NB4 (cell line): ENCODE measurements at places on chromosomes 3 and 15.

GRCh38 chr3:161745741-161746140 is 249.1 kb downstream of the OTOL1 start:
- DNase-seq, result no peak

DNA sequence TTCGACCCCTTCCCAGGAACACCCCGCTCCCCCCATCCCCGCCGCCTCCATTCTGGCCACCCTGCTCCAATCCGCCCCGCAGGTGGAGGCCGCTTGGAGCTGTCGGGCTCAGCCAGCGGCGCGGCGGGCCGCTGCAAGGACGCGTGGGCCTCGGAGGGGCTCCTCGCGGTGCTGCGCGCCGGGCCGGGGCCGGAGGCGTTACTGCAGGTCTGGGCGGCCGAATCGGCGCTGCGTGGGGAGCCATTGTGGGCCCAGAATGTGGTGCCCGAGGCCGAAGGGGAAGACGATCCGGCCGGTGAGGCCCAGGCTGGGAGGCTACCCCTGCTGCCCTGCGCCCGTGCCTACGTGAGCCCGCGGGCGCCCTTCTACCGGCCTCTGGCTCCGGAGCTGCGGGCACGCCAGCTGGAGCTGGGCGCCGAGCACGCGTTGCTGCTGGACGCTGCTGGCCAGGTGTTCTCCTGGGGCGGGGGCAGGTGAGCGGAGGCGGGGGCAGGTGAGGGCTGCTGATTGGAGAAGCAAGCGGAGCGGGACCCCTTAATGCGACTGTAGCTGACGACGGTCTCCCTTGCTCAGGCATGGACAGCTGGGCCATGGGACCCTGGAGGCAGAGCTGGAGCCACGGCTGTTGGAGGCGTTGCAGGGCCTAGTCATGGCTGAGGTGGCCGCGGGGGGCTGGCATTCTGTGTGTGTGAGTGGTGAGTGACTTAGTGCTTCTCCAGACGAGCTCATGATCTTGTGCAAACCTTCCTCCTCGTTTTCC is 2.5 kb downstream of the RCCD1 start:
- DNase-seq, result no peak

GRCh38 chr3:156030723-156031122 is 89.7 kb upstream of the KCNAB1 start:
- DNase-seq, result no peak

- no peak for DNase-seq
Observed at GRCh38 chr3:167787440-167787839, 51.9 kb downstream of the SERPINI1 start.

DNA sequence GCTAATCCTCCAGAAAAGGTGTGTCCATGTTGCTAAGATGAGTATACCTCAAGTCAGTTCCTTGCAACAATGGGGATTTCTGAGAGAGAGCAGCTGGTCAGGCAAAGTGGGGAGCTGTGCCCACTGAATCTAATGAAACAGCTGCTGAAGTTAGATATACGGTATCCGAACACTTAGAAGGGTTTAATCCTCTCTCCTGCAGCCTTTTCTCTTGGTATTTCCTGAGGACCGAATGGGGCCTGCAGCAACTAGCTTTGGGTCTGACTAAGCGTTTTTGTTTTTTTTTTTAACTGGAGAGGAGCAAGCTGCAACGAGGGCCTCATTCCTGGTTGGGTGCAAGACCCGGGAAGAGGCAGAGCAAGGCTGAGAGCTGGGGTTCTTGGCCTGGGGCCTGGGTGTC is 37.6 kb upstream of the BNC1 start:
- DNase-seq, result no peak

- DNase-seq, result no peak
Observed at GRCh38 chr3:107956991-107957900, 133.6 kb downstream of the CD47 start.

- no peak for DNase-seq
Observed at GRCh38 chr3:107218864-107219269, 158.4 kb upstream of the CCDC54 start.

DNA sequence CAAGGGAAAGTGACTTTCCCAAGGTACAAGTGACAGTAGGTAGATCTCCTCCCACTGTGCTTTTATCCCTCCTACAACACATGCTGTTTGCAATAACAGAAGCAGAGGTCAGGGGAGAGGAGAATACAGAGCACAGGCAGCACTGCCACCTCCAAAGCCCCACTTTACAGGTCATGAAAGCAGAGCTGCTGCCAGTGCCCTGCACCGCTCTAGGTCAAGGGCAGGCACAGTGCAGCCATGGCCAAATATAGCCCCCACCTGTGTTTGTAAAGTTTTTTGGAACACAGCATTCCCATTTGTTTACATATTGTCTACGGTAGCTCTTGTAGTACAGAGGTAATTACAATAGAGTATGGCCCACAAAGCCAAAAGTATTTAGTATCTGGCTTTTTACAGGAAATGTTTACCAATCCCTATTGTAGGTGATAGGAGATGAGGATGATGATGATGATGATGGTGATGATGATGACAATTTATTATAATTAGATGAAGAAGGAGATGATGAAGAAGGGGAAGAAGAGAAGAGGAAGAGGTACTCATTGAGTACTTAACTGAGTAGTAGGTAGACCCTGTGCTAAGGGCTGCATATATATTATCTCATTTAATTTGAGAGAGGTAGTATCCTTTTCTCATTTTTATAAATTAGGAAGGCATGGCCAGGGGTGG is 20.4 kb downstream of the HDC start:
- no peak for DNase-seq

GRCh38 chr3:125107861-125108567 is 52.2 kb upstream of the HEG1 start:
- DNase-seq, result no peak

- no peak for DNase-seq
Observed at GRCh38 chr3:72158639-72159326, 373.8 kb upstream of the PROK2 start.

DNA sequence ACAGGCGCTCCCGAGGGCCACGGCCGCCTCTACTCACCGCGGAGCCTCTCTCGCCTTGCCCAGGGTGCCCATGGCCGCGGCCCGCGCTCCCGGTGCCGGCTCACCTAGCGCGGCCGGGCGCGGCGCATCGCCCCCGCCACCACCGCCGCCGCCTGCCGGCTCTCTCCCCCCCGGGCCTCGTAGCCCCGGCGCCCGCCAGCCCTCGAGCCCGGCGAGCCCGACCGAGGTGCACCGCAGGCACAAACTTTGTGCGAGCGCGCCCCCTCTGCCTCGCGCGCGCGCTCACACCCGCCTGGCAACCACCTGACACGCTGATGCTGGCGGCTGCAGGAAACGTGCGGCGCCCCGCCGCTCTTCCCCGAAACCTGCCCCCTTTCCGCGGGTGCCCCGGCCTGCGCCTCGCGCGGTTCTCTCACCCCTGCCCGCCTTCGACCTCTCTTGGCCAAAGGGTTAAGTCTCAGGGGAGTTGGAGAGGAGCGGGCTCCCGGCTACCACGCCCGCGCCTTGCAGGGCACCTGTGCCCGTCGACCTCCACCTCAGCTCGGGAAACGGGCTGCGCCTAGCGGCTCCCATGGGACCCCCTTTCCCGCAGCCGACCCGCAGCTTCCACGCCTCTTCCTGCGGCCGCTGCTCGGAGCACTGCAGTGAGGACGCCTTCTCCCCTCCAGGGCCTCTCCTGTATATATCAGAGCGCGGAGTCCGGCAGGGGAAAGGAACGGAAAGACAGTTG is at the start of gene RASGRP1:
RASGRP1 (minus strand) TSS at position 258 of the 730 bp plus-strand sequence; CDS start at position 72, 186 bp downstream.
- peak; percentile 42 for DNase-seq

- no peak for DNase-seq
Observed at GRCh38 chr3:188294823-188295487, 141.0 kb downstream of the LPP start.

- DNase-seq, result no peak
Observed at GRCh38 chr3:128294999-128295468, 141.8 kb downstream of the EEFSEC start.

- DNase-seq, result no peak
Observed at GRCh38 chr15:67003586-67003985, 61.8 kb upstream of the SMAD3 start.
